Stimulated activated CD8-positive, alpha-beta memory T cell treated with anti-CD3 and anti-CD28 coated beads, Interleukin-4, amount 100 ng/mL, for 1 hour (primary cell): ENCODE measurements at places on chromosomes 1 and 21.

DNA sequence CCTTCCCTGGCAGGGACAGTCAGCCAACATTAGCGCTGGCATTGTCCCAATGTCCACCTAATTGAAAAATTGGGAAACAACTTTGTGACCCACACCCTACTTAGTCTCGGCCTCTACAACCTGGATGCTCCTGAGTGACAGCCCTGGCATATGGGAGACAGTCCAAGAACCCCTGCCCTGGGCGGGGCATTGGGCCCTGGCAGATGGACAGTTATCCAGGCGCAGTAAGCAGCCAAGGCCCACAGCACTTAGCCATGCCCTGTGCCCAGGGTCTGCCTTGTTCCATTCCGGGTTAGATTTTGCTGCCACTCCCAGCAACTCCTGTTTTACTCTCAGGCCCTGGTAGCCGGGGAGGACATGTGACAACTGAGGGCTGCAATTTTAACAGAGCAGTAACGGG lies 50.3 kb downstream of the NFASC start:
- DNase-seq, result no peak

DNA sequence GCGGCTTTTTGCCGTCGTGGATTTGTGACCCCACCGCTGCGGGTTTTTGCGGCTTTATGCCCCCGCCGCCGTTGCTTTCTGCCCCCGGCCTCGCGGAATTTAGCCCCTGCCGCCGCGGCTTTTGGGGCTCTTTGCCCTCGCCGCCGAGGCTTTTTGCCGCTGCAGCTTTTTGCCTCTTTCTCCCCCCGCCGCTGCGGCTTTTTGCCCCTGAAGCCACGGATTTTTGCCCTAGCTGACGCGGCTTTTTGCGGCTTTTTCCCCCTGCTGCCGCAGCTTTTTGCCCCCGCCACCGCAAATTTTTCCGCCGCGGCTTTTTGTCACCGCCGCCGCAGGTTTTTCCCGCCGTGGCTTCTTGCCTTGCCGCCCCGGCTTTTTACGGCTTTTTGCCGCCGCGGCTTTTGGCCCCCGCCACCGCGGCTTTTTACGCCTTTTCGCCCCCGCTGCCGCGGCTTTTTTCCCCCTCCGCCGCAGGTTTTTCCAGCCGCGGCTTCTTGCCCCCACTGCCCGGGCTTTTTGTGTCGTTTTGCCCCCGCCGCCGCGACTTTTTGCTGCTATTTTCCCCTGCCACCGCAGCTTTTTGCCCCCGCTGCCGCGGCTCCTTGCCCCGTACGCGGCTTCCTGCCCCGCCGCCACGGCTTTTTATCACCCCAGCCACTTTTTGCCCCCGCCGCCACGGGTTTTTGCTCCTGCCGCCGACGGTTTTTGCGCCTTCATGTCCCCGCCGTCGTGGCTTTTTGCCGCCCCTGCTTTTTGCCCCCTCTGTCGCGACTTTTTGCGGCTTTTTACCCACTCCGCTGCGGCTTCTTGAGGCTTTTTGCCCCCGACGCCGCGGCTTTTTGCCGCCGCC lies 3933.6 kb downstream of the SRGAP2C start:
- no peak for DNase-seq

GRCh38 chr1:41493117-41493536 lies 8.6 kb upstream of the EDN2 start:
- no peak for DNase-seq

DNA sequence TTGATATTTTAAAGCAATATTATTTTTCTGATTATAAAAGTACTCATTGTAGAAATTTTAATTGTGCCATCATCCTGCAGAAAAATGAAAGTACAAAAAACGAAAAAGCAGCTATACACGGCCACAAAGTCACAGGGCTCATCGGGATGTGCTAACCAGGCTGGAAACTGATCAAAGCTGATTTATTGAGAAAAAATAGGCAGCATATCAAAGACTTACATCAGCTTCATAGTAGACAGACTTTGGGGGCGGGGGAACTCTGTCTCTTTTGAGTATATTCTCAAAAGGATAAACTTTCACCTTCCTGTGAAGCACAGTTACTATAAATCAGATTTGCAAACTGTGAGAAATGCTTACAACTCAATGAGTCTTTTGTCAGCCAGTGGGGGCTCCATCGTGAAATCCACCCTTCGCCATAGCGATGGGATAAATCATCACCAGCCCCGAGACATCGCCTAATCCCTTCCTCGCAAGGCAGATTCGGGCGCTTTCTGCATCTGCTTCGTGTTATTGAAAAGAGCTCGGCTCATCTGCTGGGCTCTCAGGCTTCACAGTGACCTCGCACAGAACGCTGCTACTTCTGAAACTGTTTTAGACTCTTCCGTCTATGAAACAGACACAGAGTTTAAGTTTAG lies 69.2 kb upstream of the ERG start:
- no peak for DNase-seq

GRCh38 chr1:115201598-115201997 lies 112.3 kb upstream of the TSPAN2 start:
- DNase-seq, result no peak

DNA sequence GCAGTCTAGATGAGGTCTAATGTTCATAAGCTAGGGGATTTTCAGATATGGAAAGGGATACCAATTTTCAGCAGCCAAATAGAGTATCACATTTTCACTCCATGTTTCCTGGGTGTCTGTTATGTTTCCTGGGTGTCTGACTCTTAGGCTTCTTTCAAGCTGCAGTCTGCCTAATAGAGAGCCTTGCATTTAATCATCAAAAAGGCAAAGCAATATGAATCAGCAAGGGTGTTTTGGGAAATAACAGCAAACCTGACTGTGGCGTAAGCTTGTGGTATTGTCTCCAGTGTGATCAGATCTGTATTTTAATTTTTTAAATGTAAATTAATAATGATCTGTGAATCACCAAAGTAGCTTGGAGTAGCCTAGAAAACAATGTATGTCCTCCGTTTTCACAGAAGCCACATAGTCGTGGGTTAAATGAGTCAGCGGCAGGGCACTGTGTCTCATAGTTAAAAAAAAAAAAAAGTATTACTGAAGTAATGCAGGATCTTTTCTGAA lies 10.4 kb downstream of the LGALS8 start:
- DNase-seq, result no peak

GRCh38 chr1:112146201-112146715 lies 156.8 kb upstream of the KCND3 start:
- DNase-seq, result no peak

DNA sequence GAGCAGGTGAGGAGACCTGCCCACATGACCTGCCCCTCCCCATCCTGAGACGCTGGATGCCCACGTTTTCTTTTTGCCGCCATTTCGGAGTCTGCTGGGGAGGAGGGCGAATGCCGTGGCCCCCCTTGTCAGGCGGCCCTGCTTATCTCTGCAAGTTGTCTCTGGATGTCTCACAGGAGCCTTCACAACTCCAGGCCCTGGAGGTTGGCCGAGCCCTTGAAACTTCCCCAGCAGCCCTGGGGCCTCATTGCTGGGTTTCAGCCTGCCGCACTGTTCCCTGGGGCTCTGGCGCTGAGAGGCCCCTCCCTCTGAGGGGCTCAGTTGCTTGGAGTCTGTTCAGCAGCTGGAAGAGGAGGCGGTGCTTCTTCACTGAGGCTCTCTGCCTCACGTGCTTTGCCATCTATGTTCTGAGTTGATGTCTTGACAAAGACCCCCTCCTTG lies 29.8 kb upstream of the ZBTB21 start:
- no peak for DNase-seq

DNA sequence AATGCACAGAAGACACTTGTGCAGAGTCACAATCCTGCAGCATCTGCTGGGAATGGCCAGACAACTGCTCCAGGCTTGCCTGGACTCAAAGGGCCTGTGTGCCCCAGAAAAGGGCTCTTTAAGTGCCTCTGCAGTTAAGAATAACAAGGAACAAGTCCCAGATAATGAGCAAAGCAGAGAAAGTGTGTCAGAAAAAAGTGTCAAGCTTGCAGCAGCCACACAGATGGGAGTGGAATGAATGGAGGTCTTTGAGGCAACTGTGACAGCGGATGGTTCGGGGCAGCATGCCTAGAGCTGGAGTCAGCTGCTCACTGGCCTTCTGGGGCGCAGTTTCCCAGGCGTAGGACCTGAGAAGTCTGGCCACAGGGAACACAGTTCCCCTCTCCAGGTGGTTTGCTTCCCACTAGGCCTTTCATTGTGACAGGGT lies 5.1 kb downstream of the PARP1 start:
- DNase-seq, result no peak

GRCh38 chr1:220577926-220578325 lies 50.0 kb downstream of the MARK1 start:
- DNase-seq, result no peak
